ENCODE measurements at places on chromosomes 13 and 19. TPM values are rescaled to one million over a fixed set of nuclear protein-coding genes. Genes with fewer than 3 reads are reported as not detected.

DNA sequence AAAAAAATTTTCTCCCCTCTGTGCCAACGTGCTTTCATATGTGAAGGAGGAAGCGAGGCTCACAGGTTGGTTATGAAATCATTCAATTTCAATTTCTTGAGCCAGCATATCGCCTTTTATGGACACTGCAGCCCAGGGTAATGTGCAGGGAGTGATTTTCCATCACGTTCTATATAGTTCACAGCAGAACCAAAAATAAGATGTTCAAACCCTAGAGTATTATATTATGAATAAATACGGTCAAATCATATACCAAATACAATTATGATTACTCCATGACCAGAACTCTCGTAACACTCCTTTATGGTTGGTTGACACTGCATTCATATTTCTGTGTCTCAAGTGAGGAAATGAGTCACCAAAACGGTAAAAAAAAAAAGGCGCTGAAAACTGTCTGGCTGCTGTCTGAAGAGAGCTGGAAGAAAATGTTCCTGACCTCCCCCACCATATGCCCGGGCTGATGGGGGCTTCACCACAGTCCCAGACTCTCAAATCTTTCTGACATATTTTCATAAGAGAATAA lies 75.8 kb upstream of the UBAC2 start:
- no peak for DNase-seq
- H3K4me3 ChIP-seq: no peak overlapping the region
- H3K4me1 ChIP-seq: no peaks in the 10 kb centered on the region
- no peaks in the 10 kb centered on the region for H3K36me3 ChIP-seq
- H3K27ac ChIP-seq: no peak overlapping the region

- no peaks in the 10 kb centered on the region for H3K36me3 ChIP-seq
- no peaks in the 10 kb centered on the region for H3K4me1 ChIP-seq
- H3K27me3 ChIP-seq: no peaks in the 10 kb centered on the region
- H3K4me3 ChIP-seq: no peak overlapping the region
- DNase-seq: no peak
- no peak overlapping the region for H3K27ac ChIP-seq
Observed at GRCh38 chr13:94113245-94113644, 366.2 kb downstream of the DCT start.

GRCh38 chr19:3849092-3849491 lies 19.7 kb downstream of the ZFR2 start:
- no peaks in the 10 kb centered on the region for H3K27me3 ChIP-seq
- H3K36me3 ChIP-seq: peaks cover 2% of the 10 kb centered on the region
- no peak for DNase-seq
- no peaks in the 10 kb centered on the region for H3K4me1 ChIP-seq
- H3K4me3 ChIP-seq: no peak overlapping the region

DNA sequence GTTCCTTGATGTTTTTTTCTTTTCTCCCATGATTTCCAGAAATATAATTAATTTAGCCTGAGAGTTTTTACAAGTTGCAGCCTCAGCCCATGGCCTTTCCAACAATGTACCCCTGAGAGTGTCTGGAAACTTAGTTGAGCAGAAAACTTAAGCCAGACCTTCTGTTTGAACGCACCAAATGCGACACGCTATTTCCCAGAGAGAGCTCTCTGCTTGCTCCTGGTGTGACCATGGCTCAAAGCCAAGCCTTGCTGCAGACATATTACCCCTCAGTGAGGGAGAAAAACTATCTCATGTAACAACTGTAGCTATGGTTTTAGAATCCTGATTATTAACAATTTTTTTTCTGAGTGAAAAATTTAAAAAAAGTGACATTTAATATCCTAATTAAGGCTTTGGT lies 1204.5 kb upstream of the SLC10A2 start:
- no peak for DNase-seq
- H3K27me3 ChIP-seq: no peaks in the 10 kb centered on the region
- no peak overlapping the region for H3K4me3 ChIP-seq
- H3K27ac ChIP-seq: no peak overlapping the region
- no peaks in the 10 kb centered on the region for H3K36me3 ChIP-seq
- no peaks in the 10 kb centered on the region for H3K4me1 ChIP-seq

TMEM190 gene
- 1.4 TPM for total RNA-seq

ATP8A2 gene
- total RNA-seq: 8.4 TPM

NXNL1 gene
- total RNA-seq: not detected

All from H1 (cell line).